ENCODE measurements at places on chromosomes 6 and 20.

DNA sequence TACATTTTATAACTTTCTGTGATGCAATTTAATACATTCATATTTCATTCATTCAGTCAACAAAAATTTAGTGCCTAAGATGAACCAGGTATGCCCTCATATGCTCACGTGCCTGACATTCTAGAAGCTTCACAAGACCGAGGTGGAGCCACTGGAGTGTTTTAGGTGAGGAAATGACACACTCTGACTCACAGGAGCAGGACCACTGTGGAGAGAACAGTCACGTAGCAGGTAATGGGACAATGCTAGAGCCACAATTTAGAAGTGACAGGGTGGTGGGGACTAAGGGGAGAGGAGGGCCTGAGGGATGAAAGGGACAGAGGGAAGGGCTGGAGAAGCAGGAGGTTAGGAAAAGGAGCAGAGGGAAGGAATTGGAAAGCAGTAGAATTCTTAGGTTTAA lies 17.6 kb upstream of the HLA-A start:
- no peak for DNase-seq

DNA sequence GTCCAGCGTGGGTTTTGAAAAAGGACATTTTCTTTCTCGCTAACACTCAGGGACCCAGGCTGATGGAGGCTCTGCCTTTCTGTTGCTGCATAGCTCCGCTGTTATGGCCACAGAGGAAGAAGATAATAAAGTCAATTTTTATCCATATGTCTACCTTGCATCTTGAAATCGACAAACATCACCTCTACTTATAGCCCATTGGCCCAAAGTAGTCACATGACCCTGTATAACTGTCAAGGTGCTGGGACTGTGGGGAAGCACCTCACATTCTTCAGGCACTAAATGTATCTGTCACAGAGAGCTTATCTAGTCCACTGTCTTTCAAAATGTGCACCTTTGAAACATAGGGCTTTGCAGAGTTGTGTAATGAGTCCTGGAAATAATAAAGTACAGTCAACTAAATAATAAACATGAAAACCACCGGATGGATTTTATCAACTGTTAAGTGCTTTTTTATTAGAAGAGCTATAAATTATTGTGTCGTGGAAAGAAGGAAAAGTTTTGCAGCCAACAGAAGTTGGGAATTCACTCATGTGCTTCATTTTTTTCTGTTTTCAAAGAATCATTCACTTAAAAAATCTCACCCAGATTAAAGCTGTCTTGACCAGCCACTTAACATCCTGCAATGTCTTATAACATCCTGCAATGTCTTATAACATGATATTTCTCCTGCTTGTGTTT lies 47.7 kb upstream of the RCAN2 start:
- DNase-seq = no peak

DNA sequence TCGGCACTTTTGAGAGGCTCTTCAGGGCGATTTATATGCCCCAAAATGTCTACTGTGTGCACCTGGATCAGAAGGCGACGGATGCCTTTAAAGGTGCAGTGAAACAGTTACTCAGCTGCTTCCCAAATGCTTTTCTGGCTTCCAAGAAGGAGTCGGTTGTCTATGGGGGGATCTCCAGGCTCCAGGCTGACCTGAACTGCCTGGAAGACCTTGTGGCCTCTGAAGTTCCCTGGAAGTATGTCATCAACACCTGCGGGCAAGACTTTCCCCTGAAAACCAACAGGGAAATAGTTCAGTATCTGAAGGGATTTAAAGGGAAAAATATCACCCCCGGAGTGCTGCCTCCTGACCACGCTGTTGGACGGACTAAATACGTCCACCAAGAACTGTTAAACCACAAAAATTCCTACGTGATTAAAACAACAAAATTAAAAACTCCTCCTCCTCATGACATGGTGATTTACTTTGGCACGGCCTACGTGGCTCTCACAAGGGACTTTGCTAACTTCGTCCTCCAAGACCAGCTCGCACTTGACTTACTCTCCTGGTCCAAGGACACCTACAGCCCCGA lies 8.2 kb downstream of the GCNT2 start:
- DNase-seq = no peak

GRCh38 chr20:60085551-60086132 lies 127.4 kb downstream of the CDH26 start:
- DNase-seq = no peak
